ENCODE measurements at places on chromosomes 7 and 10. TPM values are rescaled to one million over a fixed set of nuclear protein-coding genes. Genes with fewer than 3 reads are reported as not detected.

DNA sequence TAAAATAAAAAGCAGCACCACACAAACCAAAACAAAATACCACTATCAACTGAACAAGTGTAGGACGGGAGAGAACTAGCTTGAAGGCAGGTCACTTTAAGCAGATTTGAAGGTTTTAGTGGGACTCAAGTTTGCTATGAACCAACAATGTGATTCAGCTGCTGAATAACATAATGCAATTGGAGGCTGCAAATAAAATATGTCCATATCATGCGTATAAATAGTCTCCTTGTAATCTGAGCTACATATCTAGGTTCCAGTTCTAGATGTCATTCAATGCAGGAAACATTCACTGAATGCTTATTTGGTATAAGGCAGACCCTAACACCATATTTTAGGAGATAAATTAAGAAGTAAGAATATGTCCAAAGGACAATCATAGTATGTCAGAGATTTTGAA is 81.4 kb upstream of the KCNIP2 start:
- DNase-seq, result no peak

NSMCE4A gene
- 70.9 TPM for total RNA-seq

PKD2L1 gene
- total RNA-seq, result not detected

ADRB1 gene
- 0.49 TPM for total RNA-seq

ANXA8 gene
- not detected for total RNA-seq

GRCh38 chr10:44780426-44780825 is 130.7 kb upstream of the TMEM72 start:
- no peak for DNase-seq

CYP26C1 gene
- not detected for total RNA-seq

DHTKD1 gene
- 13.9 TPM for total RNA-seq

DNA sequence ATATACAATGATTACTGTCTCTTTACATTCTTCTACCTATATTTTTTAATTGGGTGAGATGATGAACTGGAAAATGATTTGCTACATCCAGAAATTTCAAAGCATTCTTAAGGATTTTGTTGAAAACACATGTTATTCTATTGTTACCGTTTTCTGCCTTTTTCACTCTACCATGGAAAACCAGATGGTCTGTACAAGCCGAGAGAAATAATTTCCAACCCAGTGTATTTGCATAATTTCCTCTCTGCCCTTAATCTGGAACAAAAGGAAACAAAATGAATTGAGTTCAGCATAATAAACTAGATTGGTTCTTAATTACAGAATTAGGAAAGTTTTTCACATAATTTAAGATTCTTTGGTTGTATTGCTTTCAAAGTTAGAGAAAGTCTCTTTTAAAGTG is 211.2 kb downstream of the CACNB2 start:
- DNase-seq, result no peak

GRCh38 chr7:159102681-159103381 is 41.8 kb downstream of the VIPR2 start:
- DNase-seq, result no peak

DNA sequence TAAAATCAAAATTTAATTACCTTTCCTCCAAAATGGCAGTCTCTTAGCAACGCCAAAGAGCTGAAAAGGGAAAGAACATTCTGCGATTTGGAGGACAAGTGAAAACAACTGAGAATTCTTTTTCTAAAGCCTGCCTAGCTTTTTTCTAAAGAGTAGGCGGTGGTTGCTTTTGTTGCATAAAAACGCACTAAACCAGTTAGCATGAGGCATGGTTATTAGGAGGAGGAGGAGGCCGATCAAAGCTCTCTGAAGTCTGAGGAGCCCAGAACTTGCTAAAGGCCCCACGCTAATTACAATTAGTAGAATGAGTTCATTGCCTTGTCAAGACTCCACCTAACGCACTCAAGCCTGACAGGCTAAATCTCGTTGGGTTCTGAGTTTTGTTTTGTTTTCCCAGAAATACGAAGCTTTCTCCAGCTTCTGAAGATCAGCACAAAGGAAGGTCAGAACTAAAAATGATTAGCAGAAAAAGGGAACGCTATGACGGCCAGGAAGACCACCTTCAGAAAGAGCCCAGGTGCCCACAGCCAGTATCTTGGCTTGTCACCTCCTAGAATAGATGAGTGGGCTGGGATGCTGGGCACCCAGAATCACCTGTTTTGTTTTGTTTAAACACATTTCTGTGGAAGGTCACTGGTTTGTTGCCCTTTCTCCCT is 72.0 kb downstream of the FGFR2 start:
- DNase-seq, result no peak

DNA sequence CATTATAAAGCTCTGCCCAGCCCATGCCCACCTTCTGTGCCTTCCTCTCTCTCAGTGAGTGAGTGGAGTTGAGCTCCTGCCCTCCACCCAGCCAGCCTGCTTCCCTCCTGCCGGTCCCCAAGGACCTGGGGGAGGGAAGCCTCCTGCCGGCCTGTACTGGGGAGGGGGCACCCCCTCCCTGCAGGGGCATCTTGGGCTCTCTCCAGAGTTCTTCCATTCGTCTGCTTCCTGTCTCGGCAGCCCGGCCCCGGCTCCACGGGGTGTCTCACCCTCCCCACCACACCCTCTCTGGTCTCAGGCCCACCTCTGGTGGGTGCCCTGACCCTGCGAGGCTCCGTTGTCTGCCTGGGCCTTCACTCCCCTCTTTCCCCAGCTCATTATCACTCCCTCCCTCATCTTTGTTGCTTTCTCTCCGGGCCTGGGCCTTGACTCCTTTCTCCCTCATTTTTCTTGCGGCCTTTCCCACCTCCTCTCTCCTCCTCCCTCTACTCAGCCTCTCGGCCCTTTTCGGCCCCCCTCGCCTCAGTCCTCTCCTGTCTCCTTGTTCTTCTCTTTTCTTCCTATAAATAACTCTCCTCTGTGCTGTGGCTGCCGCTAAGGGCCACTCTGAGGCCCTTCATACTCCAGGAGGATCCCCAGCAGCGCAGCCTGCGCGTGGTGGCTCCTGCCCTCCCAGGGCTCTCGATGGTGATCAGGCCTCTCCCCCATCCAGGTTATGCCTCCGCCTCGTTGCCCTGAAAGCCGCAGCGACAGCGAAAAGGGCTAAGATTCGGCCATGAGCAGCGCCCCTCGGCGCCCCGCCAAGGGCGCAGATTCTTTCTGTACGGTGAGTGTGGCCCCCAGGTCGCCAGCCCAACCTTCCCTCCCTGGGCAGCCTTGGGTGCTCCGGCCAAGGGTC is 2.1 kb downstream of the SLC4A2 start:
- DNase-seq, result no peak

DNA sequence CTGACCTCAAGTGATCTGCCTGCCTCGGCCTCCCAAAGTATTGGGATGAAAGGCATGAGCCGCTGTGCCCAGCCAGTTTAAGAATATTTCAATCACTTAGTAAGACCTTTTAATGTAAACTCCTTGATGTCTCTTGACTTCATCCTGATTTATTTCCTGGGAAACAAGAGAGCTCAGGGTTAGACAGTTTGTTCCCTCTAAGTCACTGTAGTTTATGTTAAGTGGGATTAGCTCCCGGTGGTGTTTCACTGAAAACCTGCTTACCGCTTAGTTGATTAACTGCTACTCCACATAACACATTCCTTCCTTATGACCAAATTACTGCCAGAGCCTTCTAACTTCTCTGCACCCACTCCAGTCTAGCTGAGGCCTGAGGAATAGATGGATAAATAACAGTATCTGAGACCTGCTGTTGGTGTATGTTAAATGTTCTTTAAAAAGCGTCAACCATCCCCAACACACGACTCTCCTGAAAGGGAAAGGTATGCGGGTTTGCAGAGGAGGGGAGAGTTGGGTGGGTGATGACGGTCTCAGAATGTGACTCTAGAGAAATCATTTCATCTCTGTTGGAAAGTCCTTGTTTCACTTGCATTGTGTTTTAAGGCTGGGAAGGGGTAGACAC is 48.7 kb downstream of the CREB3L2 start:
- no peak for DNase-seq

DNA sequence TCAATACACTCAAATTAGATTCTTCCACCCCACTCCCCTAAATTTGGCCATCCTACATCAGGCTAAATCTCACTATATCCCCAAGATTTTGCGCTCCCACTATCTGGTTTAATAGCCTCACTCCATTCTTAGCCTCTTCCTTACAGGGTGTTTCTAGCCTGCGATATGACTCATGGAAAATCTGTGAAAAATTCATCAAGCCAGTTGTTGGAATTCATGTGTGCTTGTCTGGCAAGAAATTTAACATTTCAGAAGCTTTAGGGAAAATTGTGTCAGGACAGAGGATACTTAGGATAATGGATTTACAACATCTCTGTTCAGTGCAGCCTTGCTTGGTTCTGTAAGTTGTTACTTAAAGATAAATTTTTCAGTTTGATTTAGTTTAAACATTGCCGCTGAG is 1249.9 kb upstream of the AUTS2 start:
- DNase-seq, result no peak

- no peak for DNase-seq
Observed at GRCh38 chr7:92075455-92076158, 58.7 kb downstream of the CYP51A1 start.

SDHAF3 gene
- total RNA-seq, result 35.5 TPM

ZP3 gene
- total RNA-seq, result 1.6 TPM
